ENCODE measurements at places on chromosomes 12 and 14.

DNA sequence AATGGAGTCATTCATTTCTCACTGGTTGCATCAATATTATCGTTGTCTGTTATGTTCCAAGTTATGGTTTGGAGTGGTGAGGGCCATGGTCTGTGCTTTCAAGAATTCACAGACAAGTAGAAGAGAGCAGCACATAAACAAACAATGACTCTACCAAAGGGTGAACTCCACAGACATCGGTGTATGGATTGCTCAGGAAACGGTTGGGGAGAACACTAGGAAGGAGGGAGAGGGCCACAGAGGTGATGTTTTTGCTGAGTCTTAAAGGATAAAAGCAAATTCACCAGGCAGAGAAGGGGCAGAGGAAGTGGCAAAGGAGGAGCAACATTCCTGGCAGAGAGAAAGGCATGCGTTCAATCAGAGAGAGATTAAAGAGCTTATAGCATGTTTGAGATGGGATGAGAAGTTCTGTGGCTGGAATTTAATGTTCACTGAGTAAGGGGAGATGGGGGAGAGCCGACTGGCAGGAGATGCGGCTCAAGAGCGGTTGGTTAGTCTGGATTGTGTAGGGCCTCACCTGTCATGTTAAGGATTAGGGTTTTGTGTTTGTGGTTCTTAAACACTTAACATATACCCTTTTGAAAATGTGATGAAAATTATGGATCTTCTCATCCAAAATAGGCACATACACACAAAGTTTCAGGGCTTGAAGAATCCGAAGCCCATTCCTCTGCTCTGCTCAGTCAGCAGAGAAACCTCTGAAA is 42.3 kb upstream of the FRMD6 start:
- no peak for DNase-seq

DNA sequence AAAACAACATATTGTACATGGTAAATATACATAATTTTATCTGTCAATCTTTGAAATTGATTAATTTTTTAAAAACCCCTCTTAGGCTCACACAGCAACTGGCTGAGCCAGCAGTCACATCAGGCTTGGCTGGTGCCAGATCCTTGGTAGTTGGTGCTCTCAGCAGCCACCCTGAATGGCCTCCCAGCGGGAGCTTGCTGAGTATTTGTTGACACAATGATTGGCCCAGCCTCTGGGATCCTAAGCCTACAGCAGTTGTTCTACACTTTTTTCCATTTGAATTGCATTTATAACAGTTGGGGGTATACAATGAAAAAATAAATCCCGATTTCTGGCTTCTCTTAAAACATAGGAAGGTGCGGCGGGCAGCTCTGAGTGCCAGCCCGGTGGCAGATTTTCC is 11.1 kb downstream of the PRKAB1 start:
- DNase-seq, result no peak

DNA sequence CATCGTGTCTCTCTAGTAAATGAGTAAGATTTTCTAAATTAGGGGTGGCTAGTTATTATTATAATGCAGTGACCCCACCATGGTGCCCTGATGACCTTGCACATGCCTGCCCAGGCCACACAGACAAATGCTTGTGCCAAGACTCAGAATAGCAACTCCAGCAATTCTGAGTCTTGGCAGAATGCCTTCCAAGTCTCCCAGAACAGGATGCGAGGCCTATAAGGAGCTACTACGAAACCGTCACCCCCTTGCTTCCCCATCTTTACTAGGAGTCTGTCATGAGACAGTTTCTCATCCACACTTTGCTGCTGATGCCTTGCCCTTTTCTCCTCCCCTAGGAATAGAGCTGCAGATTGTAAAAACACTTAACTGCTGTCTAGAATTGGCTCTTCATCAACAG is 559.9 kb downstream of the TRHDE start:
- no peak for DNase-seq

DNA sequence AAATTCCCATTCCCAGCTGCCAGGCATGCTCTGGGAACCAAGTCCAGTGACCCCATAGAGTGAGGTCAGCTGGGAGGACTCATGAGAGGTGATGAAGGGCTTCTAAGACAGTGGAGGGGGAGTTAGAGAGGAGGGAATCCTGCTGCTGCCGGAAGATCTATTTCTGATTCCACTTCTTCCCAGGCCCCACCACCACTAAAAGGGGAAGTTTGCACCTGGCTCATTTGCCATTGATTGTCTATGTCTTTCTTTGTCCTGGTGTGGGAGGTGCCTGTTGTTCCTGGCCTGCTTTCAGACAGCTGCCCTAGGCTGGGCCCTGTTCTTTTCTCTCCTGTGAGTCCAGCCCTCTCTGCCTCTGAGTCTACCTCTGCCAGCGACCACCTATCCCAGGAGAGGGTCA is 3.0 kb upstream of the KRT6A start:
- no peak for DNase-seq

GRCh38 chr12:116616536-116617248 is 57.5 kb downstream of the MAP1LC3B2 start:
- DNase-seq, result no peak

- DNase-seq, result no peak
Measured at GRCh38 chr12:14691560-14691959, 4.8 kb downstream of the GUCY2C start.

- no peak for DNase-seq
Measured at GRCh38 chr12:121939186-121939585, 20.8 kb downstream of the CFAP251 start.

- no peak for DNase-seq
Measured at GRCh38 chr12:53860426-53861345, 77.9 kb upstream of the HOXC13 start.

GRCh38 chr14:58954052-58954451 is 234.4 kb upstream of the DAAM1 start:
- no peak for DNase-seq

- DNase-seq, result no peak
Measured at GRCh38 chr14:58978343-58978742, 210.1 kb upstream of the DAAM1 start.

- no peak for DNase-seq
Measured at GRCh38 chr12:103050273-103050672, 92.8 kb downstream of the ASCL1 start.
